Vagina (tissue), 2 donors: ENCODE measurements at places on chromosomes 12 and 14.
A peak's percentile ranks its signal among the peaks of the same experiment; 100 is the strongest.

DNA sequence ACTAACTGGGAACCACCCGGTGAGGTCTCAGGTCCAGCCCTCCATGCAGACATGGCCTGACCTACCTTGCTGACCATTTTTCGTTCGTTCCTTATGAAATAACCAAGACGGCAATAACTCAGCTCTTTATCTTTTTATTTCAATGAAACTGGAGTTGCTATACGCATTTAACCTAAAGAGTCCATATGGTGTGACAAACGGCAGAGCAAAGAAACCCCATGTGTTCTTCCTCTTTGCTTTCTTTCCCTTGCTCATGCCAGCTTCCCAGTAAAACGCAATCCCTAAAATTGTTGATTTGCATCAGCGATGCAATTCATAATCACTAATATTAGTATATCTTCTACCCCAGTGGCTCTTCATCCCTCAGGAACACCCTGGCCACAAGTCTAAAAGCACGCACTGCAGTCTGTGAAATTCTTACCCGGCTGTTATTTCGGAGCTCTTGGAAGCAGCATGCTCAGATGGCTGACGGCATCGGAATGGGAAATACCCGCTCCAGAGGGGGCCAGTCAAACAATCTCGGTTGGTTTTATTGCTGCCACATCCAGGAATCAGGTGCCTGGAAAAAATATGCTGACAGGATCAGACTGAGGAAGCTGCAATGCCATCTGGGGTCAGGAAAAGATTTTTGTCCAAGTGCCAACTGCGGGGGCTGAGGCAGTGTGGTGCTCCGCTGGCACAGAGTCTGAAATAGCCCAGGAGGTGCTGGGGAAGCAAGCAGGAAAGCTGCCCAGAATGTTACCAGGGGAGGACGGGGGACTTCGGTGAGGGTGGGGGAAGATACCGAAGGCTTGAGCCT is 28.2 kb upstream of the KCNA1 start:
- H3K36me3 ChIP-seq: no peaks in the 10 kb centered on the region
- DNase-seq: no peak
- H3K4me1 ChIP-seq: no peaks in the 10 kb centered on the region
- no peaks in the 10 kb centered on the region for H3K27me3 ChIP-seq
- H3K27ac ChIP-seq: no peak overlapping the region

- no peaks in the 10 kb centered on the region for H3K4me1 ChIP-seq
- no peaks in the 10 kb centered on the region for H3K36me3 ChIP-seq
- DNase-seq: no peak
Observed at GRCh38 chr14:100203962-100204834, 34.7 kb upstream of the YY1 start.

DNA sequence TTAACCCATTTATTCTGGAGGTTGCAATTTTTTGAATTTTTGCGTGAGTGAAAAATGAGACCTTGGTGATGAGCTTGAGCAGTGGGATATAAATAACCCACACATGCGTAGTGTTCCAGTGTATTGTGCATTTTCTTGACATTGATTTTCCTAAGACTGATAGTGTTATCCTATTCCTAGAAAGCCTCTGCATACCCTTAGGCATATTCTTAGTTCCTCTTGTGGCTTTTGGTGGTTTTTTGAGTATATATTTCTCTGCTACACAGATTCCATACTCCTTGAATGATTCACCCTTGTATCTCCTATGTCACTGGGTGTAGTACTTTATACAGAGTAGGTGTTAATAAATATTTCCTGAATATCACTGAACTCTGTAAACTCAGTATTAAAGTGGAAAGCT is 363.4 kb upstream of the PDE3A start:
- H3K27me3 ChIP-seq: no peaks in the 10 kb centered on the region
- H3K27ac ChIP-seq: no peak overlapping the region
- DNase-seq: no peak

GRCh38 chr12:105888696-105889095 is 250.1 kb downstream of the NUAK1 start:
- no peak overlapping the region for H3K27ac ChIP-seq
- H3K27me3 ChIP-seq: no peaks in the 10 kb centered on the region
- H3K4me1 ChIP-seq: no peaks in the 10 kb centered on the region
- DNase-seq: no peak

DNA sequence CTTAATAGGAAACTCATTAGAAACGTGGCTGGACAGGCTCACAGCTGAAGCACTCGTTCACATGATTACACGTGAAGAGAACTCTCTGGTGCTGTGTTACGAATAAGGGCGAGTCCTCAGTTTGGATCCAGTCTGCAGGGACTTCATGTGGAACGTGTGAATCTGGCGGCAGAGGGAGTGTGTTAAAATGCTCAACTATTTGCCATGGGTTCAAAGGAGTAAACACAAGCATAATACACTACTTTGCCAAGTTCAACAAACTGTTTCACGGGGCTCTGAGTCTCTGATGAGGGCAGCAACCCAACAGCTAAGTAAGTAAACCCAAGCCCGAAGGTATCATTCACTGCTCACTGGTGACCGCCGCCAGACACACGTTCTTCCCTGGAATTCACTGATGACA is 42.4 kb downstream of the NUAK1 start:
- peaks cover 7% of the 10 kb centered on the region for H3K36me3 ChIP-seq
- peak overlapping the region; percentile 17 for H3K27ac ChIP-seq
- H3K4me1 ChIP-seq: peaks cover 60% of the 10 kb centered on the region
- H3K4me3 ChIP-seq: no peak overlapping the region

- DNase-seq: no peak
- peaks cover 15% of the 10 kb centered on the region for H3K4me1 ChIP-seq
- H3K4me3 ChIP-seq: no peak overlapping the region
- no peaks in the 10 kb centered on the region for H3K36me3 ChIP-seq
- no peak overlapping the region for H3K27ac ChIP-seq
Observed at GRCh38 chr12:28068467-28068866, 95.9 kb upstream of the PTHLH start.

DNA sequence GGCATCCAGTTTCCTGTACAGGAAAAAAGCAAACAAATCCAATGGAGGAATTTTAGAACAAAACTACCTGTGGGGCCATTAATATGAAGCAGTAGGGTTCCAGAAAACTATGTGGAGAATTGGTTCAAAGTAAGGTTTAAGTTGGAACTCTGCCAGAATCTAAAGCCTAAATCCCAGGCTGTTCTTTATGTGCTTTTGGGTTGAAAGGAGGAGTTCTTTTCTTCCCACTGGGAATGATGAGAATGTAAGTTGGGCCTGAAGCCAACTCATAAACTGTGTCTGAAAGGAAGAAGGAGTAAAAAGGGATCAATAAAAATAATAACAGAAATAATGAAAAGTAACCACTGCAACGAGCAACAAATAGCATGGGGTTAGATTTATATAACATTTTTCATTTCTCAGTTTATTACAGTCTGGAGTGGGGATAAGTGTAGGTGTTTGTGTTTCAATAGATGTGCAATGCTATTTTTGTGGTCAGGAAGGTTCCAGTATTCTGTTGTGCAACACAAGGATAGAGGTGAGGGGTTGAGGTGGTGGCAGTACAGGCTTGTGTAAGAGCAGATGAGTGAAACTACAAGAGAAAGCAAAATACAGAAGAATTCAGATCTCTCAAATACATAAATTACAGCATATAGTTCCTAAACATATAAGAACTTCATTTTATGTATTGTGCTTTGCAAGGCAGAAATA is 373.6 kb downstream of the EMP1 start:
- H3K27me3 ChIP-seq: no peaks in the 10 kb centered on the region
- H3K27ac ChIP-seq: no peak overlapping the region
- no peak overlapping the region for H3K4me3 ChIP-seq

DNA sequence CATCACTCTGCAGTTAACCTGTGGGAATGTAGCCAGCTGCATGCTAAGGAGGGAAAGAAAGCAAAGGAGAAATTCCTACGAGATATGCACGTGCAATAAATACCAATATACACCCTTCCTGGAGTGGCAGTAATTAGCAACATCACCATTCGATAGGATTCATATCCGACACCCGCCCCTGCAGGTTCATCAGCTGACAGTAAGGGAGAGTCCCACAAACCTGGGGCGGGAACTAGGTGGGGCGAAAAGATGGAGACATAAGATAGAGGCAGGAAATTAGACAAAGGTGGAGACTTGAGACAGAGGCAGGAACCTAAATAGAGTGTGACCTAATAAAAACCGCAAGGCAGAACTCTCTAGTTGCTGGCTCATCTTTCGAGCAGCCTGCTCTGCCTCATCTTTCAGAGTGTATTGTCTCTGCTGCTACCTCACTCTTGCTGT is 51.6 kb downstream of the PLEKHG3 start:
- H3K27me3 ChIP-seq: no peaks in the 10 kb centered on the region
- no peak for DNase-seq
- no peak overlapping the region for H3K27ac ChIP-seq
- H3K4me3 ChIP-seq: no peak overlapping the region
- H3K4me1 ChIP-seq: peaks cover 20% of the 10 kb centered on the region

GRCh38 chr12:75635606-75636444 is 124.4 kb upstream of the KRR1 start:
- H3K27ac ChIP-seq: no peak overlapping the region
- no peaks in the 10 kb centered on the region for H3K36me3 ChIP-seq
- no peaks in the 10 kb centered on the region for H3K27me3 ChIP-seq
- no peaks in the 10 kb centered on the region for H3K4me1 ChIP-seq
- DNase-seq: no peak
- H3K4me3 ChIP-seq: no peak overlapping the region

DNA sequence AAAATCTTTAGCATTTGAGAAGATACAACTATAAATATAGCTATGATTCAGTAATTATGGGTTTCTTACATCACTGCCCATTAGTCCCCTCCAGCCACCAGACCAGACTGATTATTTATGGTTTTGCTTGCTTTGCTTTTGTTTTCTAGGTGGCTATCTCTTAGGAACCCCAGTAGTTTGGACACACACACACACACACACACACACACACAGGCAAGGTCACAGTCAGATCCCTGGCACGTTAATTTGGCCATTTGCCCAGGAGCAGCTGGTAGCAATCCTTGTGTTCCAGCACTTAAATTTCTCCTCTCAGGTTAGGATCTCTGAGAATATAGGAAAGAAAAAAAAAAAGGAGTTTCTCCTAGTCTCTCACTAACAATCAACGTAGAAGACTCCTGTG is 90.2 kb upstream of the RESF1 start:
- no peaks in the 10 kb centered on the region for H3K36me3 ChIP-seq
- H3K4me1 ChIP-seq: no peaks in the 10 kb centered on the region
- no peak overlapping the region for H3K4me3 ChIP-seq
- H3K27ac ChIP-seq: no peak overlapping the region
- H3K27me3 ChIP-seq: no peaks in the 10 kb centered on the region
- no peak for DNase-seq
